ENCODE measurements at places on chromosomes 3 and 15. TPM values are rescaled to one million over a fixed set of nuclear protein-coding genes. Genes with fewer than 3 reads are reported as not detected.

Gene TGM4
- not detected for total RNA-seq

Gene STRIT1
- total RNA-seq, result not detected

DNA sequence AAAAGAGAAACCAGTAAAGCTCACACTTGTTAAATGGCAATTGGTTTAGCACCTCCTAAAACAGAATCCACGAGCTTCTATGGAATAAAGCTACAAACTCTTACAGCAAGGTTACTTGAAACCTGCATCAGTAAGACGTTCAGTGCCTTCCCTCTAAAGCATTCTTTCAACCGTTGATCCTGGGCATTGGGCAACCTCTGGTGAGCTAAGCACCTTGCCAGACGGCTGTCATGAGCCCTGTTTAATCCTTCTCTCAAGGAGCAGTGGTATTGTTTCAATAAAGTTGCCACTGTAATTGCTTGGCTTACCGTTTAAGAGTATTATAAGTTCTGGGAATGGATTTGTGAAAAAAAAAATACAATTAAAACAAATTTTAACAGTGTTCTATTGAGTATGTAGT, 75.0 kb downstream of the COL8A1 start:
- no peak for DNase-seq

GRCh38 chr3:112001526-112001925, 2.8 kb downstream of the TAGLN3 start:
- no peak for DNase-seq

- DNase-seq, result no peak
These were observed 370.7 kb upstream of the SLCO3A1 start for GRCh38 chr15:91482799-91483198.

- DNase-seq, result no peak
These were observed 70.1 kb downstream of the CADPS start for GRCh38 chr3:62805106-62805505.

DNA sequence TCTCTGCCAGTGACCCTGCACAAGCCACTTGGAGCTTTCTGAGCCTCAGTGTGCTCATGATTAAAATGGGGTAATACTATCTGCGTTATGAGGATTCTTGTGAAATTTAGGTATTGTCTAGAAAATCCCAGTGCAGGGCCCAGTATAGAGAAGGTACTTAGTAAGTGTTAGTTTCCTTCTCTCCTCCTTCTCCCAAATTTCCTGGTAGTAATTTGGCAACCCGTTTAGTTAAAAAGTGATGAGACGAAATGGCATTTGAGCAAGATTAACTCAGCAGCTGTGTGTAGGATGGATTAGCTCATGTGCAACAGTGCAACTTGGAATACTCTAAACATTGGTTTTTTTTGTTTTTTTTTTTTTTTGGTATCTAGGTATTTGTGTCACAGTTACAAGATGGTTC, 84.6 kb downstream of the SLCO3A1 start:
- DNase-seq, result no peak

GRCh38 chr3:111331912-111332311, 210.1 kb upstream of the CD96 start:
- no peak for DNase-seq

GRCh38 chr15:33508703-33509102, 197.9 kb downstream of the RYR3 start:
- no peak for DNase-seq

GRCh38 chr3:136195258-136196063, 674 bp downstream of the MSL2 start:
- DNase-seq, result peak; percentile 77

DNA sequence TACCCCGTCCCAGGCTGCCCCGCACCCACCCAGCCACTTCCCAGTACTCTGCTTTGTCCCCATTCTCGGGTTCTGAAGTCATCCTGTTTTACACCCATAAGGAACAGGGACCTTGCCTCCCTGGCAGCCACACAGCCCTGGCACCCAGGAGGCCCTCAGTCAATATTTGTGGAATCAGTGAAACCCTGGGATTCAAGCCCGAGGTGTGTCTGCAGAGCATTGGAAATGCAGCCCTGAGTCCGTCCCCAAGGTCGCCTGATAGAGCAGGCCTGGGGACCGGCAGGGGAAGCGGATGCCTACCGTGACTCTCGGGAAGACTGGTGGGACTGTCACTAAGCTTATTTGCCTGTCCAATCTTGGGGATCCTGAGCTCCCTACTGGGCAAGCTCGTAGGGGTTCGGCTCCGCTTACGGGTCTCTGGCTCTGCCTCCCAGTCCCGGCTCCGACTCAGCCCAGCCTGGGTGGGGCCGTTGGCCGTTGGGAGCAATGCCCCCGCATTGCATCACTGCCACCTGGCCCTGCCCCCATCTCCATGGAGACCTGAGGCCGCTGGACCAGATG, 64.4 kb upstream of the TAMM41 start:
- DNase-seq, result no peak
